ENCODE measurements at places on chromosomes 5 and 9. TPM values are rescaled to one million over a fixed set of nuclear protein-coding genes. Genes with fewer than 3 reads are reported as not detected.

Gene FGF18
- 0.38 TPM for total RNA-seq

DNA sequence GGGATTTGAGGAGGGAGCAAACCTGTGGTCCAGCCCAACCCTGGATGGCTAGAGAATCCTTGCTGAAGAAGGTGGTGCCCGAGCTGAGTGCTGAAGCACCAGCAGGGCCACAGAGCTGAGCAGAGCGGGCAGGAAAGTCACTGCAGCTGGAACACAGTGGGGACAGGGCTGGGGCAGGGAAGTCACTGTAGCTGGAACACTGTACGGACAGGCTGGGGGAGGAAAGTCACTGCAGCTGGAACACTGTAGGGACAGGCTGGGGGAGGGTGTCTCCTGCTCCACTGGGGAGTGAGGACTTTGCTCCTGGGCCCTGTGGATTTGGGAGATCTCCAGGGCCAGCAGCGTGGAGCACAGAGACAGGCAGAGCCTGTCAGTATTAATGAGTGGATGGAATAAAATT is 9.0 kb upstream of the SUSD3 start:
- H3K27me3 ChIP-seq, result no peaks in the 10 kb centered on the region
- peaks cover 31% of the 10 kb centered on the region for H3K4me1 ChIP-seq
- no peak overlapping the region for H3K27ac ChIP-seq
- DNase-seq, result no peak
- H3K36me3 ChIP-seq, result no peaks in the 10 kb centered on the region

- no peak overlapping the region for H3K4me3 ChIP-seq
- H3K27ac ChIP-seq, result no peak overlapping the region
- DNase-seq, result no peak
- H3K27me3 ChIP-seq, result peaks cover 18% of the 10 kb centered on the region
These were observed 31.6 kb downstream of the S1PR3 start for GRCh38 chr9:89022902-89023301.

GRCh38 chr5:135491552-135492318 is 39.6 kb upstream of the TIFAB start:
- peaks cover 7% of the 10 kb centered on the region for H3K4me1 ChIP-seq
- H3K36me3 ChIP-seq, result peaks cover 2% of the 10 kb centered on the region
- no peak overlapping the region for H3K27ac ChIP-seq
- peaks cover 83% of the 10 kb centered on the region for H3K27me3 ChIP-seq
- no peak overlapping the region for H3K4me3 ChIP-seq
- DNase-seq, result no peak

DNA sequence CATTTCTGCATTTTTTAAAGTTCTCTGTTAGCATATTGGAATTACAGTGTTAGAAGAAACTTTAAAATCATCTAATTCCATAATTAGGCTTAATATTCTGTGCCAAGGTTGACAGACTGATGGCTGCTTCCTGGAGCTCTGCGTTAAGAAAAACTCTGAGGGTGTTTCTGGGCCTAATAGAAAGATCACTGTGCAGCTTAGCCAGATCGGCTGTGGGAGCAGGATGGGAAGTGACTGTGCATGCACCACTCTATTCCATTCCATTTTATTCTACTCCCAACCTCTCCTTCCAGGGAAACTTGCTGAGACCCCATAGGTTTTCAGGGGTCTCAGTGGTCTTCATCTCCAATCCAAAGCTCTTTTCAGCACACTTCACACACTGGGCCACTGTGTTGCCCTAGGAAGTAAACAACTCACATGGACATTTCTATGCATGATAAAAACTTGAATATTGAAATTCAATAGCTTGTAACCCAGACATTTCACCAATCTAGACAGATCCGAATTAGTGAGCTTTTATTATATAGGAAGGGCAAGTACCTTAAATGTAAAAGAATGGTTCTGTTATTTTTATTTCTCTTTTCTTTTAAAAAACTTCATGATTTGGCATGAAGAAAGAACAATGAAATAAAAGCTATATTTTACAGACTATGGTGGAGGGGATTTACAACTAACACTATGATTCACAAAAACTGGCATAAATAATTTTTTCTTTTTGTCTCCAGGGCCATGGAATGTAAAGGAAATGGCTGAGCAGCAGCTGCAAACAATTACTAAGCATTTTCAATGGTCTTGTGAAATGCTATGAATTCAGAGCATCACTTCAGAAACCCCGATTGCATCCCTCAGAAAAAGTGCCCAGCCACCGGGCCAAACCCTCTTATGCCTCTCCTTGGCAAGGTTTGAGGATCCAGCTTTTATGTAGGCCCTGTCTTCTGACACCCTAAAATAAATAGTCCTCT is 51.4 kb upstream of the DAB2 start:
- DNase-seq, result no peak
- no peaks in the 10 kb centered on the region for H3K4me1 ChIP-seq
- no peak overlapping the region for H3K27ac ChIP-seq
- H3K4me3 ChIP-seq, result no peak overlapping the region
- peaks cover 11% of the 10 kb centered on the region for H3K27me3 ChIP-seq

DNA sequence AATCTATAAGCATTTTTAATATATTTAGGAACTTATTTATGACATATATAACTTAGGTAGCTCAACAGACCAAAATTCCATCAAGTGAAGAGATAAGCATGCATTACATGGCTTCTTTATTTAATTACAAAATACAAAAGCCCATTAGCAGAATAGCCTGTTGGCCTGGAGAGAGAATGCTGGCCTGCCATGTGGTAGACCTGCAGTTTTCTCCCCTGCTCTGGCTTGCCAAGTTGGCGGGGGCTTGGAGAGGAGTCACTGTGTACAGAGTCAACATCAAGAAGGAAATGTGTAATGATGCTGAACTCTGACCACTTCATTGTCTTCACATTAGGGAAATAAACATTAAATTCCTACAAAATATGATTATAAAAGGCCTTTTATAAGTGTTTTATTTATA is 69.8 kb upstream of the CNTLN start:
- H3K27me3 ChIP-seq, result no peaks in the 10 kb centered on the region
- no peaks in the 10 kb centered on the region for H3K4me1 ChIP-seq
- no peak overlapping the region for H3K4me3 ChIP-seq

GRCh38 chr5:119353686-119354366 is 2.0 kb upstream of the TNFAIP8 start:
- no peak for DNase-seq
- H3K27me3 ChIP-seq, result no peaks in the 10 kb centered on the region

Gene TRIM7
- 4.2 TPM for total RNA-seq

DNA sequence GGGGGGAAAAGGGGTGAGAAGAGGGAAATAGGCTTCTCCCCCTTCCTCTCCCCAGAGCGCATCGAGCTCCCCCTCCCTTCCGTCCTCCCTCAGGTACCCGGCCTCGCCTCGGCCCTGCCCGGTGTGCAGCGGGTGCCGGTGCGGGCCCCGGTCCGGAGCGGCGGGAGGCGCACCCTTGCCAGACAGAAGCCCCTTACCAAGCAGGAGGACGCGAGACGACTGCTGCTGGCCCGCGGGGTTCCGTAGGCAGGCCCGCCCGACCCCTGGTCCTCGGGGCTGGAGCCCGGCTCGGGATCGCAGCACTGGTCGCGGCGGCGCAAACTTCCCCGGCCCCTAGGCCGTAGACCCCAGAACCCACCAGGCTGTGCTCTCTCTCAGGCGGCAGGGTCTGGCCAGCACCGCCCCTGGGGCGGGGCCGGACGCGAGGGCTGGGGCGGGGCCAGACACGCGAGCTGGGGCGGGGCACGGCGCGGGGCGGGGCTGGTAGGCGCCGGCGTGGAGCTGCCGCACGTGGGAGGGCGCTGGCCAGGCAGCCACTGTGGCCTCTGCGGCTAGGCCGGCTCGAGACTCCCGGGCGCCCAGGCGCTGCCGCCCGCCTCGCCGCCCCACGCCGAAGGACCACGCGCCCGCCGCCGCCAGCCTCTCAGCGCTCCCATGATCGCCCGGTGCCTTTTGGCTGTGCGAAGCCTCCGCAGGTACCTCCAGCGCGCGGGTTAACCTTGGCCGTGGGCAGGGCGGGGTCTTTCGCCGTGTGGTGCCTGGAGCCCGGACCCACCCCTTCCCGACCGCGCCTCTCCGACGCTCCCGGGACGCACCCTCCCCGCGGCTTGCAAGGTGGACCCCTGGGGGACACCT is at the start of the genes NLN and SGTB:
Gene NLN, plus strand, starts transcription at position 486 of the 855 bp plus-strand sequence. Its CDS starts 169 bp downstream, at position 655.
Gene SGTB, minus strand, starts transcription at position 390 of the 855 bp plus-strand sequence. CDS start 1,302 bp downstream, outside the sequence.
- H3K4me1 ChIP-seq, result peaks cover 16% of the 10 kb centered on the region
- no peaks in the 10 kb centered on the region for H3K27me3 ChIP-seq
- H3K4me3 ChIP-seq, result peak within 1 kb of the TSS; percentile 96
- peak within 1 kb of the TSS; percentile 96 for H3K27ac ChIP-seq

DNA sequence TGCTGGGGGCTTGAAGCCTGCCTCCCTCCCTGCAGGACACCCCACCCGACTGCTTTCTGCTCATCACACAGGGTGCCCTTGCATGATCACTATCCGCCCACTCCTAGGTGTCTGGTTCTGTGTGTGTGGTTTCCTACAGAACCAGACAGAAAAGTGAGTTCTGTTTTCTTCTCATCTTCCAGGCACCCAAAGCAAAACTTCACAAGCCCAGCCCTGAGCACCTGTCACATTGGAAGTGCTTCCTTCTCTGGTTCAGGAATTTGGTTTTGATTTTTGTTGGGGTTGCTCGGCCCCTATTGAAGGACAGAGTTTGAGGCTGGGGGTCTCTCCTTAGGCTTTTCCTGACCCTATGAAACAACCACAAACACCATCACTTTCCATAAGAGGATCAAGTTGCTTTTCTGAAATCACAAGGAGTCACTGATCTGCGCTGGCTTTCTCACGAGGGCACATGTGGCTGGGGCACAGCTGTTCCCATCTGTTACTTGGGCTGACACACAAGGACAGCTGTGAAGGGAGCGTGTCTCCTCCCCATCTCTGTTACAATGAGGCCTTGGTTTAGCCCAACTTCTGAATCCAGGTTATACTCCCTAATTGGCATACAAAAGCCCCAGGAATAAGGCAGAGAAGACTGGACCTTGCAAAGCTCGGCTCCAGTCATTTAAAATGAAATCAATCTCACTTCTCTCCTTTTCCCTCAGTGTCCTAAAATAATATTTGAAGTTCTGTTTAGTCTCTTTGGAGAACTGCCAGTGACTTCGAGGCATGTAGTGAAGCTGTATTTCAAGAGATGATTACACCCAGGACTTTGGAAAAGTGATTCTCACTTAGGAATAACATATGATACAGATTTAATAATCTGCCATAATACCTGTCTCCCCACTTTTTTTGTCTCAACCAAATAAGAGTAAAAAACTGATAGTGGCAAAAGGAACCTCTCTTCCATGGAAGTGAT is 213.1 kb upstream of the GAS1 start:
- peaks cover 1% of the 10 kb centered on the region for H3K27me3 ChIP-seq
- H3K4me3 ChIP-seq, result no peak overlapping the region

GRCh38 chr9:36135741-36136271 is 727 bp upstream of the GLIPR2 start:
- H3K36me3 ChIP-seq, result no peaks in the 10 kb centered on the region
- no peak for DNase-seq
- peaks cover 31% of the 10 kb centered on the region for H3K4me1 ChIP-seq
- peak overlapping the region; percentile 89 for H3K4me3 ChIP-seq

DNA sequence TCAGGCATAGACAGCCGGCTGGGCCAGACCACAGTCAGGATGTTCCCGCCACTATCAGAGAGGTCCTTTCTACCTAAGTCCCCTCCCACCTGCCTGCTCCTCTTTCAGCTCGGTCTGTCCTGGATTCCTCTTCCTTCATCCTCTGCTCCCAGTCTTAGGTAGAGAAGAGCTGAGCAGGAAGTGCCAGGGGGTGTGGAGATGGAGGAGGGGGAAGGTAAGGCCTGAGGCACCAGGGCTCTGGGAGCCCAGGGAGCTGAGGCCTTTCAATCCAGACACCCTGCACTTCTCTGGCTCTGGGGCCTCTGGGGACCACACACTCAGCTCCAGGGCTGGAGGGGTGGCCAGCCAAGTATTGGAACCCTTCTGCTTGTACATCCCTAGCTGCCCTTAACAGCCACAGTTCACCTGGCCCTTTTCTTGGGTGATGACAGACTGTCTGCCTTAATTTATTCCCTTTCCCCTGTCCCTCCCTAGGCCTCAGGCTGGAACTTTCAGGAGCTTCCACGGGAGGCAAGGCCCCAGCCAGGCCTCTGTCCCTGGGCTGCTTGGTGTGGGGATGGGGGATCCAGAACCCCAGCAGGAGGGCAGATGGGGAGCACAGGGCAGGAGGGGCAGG is 15.6 kb downstream of the IRF1 start:
- H3K4me3 ChIP-seq, result peak overlapping the region; percentile 43
- H3K27ac ChIP-seq, result peak overlapping the region; percentile 93
- no peaks in the 10 kb centered on the region for H3K36me3 ChIP-seq
- DNase-seq, result no peak
- H3K4me1 ChIP-seq, result peaks cover 96% of the 10 kb centered on the region
- no peaks in the 10 kb centered on the region for H3K27me3 ChIP-seq

GRCh38 chr5:112656451-112656850 is 81.2 kb upstream of the APC start:
- no peaks in the 10 kb centered on the region for H3K4me1 ChIP-seq
- no peak for DNase-seq
- no peaks in the 10 kb centered on the region for H3K36me3 ChIP-seq
- H3K4me3 ChIP-seq, result no peak overlapping the region

DNA sequence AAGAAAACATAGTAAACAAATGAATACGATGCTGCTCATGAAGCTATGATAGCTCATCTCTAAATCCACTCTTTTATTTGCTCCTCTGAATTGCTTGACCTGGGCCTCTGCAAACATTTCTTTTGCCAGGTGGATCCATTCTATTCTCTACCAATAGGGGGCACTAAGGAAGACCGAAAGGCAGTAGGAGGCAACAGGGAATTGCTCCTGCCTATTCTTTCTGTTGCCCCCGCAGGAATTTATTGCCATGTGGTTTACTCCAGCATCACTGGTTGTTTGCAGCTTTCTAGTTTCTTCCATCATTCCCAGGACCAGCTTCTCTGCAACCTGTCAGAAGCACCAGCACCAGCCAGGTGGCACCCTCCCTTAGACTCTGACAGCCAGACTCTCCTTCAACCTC is 5.3 kb downstream of the GAPT start:
- no peak overlapping the region for H3K27ac ChIP-seq
- H3K27me3 ChIP-seq, result no peaks in the 10 kb centered on the region
- no peak for DNase-seq
- H3K4me3 ChIP-seq, result no peak overlapping the region
- H3K36me3 ChIP-seq, result no peaks in the 10 kb centered on the region
- H3K4me1 ChIP-seq, result no peaks in the 10 kb centered on the region

- no peak for DNase-seq
- H3K27ac ChIP-seq, result peak overlapping the region; percentile 90
- no peaks in the 10 kb centered on the region for H3K27me3 ChIP-seq
These were observed 18.5 kb downstream of the JADE2 start for GRCh38 chr5:134543820-134544614.

- H3K4me1 ChIP-seq, result no peaks in the 10 kb centered on the region
- H3K27me3 ChIP-seq, result no peaks in the 10 kb centered on the region
- H3K36me3 ChIP-seq, result peaks cover 4% of the 10 kb centered on the region
- no peak overlapping the region for H3K27ac ChIP-seq
- no peak for DNase-seq
These were observed 241.9 kb upstream of the TARS1 start for GRCh38 chr5:33198836-33199235.
